Activated T-helper 1 cell treated with anti-CD3 and anti-CD28 coated beads, Interleukin-12 subunit alpha, Interleukin-12 subunit beta, Interleukin-2, Interleukin-4 antibody, amounts not matched to agents 30 ng/mL and 10 ng/mL and 1 ng/mL, durations not matched to agents 14 hours and 24 hours and 36 hours (primary cell): ENCODE measurements at places on chromosomes 3 and 15. TPM values are rescaled to one million over a fixed set of nuclear protein-coding genes. Genes with fewer than 3 reads are reported as not detected.

GRCh38 chr3:9213019-9213634 is 36.3 kb downstream of the SRGAP3 start:
- no peaks in the 10 kb centered on the region for H3K36me3 ChIP-seq
- H3K4me1 ChIP-seq: no peaks in the 10 kb centered on the region
- no peak for DNase-seq
- peaks cover 7% of the 10 kb centered on the region for H3K27me3 ChIP-seq
- no peak overlapping the region for H3K4me3 ChIP-seq

- peaks cover 37% of the 10 kb centered on the region for H3K4me1 ChIP-seq
- H3K36me3 ChIP-seq: no peaks in the 10 kb centered on the region
- H3K27ac ChIP-seq: no peak overlapping the region
- peak; percentile 10 for DNase-seq
Observed at GRCh38 chr3:119582178-119582577, 2.9 kb downstream of the ADPRH start.

DNA sequence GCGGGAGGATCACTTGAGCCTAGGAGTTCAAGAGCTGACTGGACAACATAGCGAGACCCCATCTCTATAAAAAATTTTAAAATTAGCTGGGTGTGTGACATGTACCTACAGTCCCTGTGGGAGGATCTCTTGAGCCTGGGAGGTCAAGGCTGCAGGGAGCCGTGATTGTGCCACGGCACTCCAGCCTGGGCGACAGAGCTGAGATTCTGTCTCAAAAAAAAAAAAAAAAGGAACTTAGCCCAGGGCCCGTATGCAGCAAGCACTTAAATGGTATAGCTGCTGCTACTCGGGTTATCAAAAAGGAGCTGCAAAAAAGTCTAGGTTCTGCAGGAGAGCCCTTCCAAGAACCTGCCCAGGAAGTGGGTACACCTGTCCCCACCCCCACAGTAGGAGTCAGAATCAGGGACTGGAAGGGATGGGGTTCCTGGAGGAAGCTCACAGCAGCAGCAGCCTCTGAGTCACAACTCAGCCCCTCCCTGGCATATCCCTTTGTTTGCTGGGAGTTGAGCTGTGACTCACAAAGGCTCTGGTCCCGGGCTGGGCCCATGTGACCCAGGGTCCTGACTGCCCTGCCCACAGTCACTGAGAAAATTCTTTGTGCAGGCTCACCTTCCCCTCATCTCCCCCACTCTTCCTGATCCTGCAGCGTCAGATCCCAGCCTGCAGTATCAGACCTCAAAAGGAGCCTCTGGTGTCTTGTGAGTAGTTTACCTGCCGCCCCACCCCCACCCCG is at the start of gene SPATA12:
TSS of gene SPATA12 (plus strand) at position 576 of the 733 bp plus-strand sequence. CDS start 13,031 bp downstream, outside the sequence.
- DNase-seq: no peak
- H3K27me3 ChIP-seq: peaks cover 2% of the 10 kb centered on the region
- no peaks in the 10 kb centered on the region for H3K36me3 ChIP-seq
- H3K27ac ChIP-seq: no peak within 1 kb of the TSS
- no peaks in the 10 kb centered on the region for H3K4me1 ChIP-seq
- no peak within 1 kb of the TSS for H3K4me3 ChIP-seq

DNA sequence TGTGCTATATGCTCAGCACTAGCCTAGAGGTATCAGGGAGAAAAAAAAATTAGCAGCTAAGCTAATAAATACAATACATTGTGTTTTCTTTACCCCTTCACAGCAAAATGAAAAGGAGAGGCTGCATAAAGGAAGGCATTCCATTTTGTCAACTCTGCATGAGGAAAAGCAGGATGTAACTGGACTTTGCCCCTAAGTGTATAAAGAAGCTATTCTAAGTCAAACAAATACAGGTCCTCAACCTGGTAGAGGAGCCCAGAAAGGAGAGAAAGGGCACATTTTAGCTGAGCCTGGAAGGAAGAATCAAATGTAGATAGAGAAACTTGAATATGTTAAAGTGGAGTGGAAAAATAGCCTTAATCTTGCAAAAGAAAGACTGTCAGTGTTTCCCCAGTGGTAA is 89.0 kb upstream of the SPRED1 start:
- no peak overlapping the region for H3K27ac ChIP-seq
- no peaks in the 10 kb centered on the region for H3K4me1 ChIP-seq
- no peaks in the 10 kb centered on the region for H3K36me3 ChIP-seq
- H3K4me3 ChIP-seq: no peak overlapping the region
- no peak for DNase-seq
- no peaks in the 10 kb centered on the region for H3K27me3 ChIP-seq

- H3K36me3 ChIP-seq: no peaks in the 10 kb centered on the region
- H3K27me3 ChIP-seq: peaks cover 16% of the 10 kb centered on the region
- no peak overlapping the region for H3K27ac ChIP-seq
- DNase-seq: no peak
- H3K4me3 ChIP-seq: no peak overlapping the region
Observed at GRCh38 chr3:115676336-115676735, 53.0 kb downstream of the GAP43 start.

GRCh38 chr3:126416943-126417342 is 22.2 kb downstream of the CFAP100 start:
- peaks cover 5% of the 10 kb centered on the region for H3K27me3 ChIP-seq
- no peak overlapping the region for H3K27ac ChIP-seq
- no peak for DNase-seq
- no peak overlapping the region for H3K4me3 ChIP-seq
- no peaks in the 10 kb centered on the region for H3K4me1 ChIP-seq

DNA sequence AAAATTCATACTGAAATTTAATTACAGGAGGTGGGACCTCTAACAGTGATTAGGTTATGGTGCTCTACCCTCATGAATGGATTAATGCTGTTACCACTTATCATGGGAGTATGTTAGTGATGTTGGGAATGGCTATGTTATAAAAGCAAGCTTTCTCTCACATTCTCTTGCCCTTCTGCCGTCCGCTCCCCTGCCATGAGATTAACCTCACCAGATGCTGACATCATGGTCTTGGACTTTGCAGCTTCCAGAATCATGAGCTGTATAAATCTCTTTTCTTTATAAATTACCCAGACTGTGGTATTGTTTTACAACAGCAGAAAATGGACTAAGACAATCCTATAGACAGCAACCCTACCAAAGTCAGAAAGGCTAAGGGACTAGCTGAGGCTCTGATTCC is 884.8 kb downstream of the FHIT start:
- H3K27ac ChIP-seq: no peak overlapping the region
- no peaks in the 10 kb centered on the region for H3K27me3 ChIP-seq
- no peak for DNase-seq
- H3K4me3 ChIP-seq: no peak overlapping the region
- H3K4me1 ChIP-seq: peaks cover 27% of the 10 kb centered on the region

DNA sequence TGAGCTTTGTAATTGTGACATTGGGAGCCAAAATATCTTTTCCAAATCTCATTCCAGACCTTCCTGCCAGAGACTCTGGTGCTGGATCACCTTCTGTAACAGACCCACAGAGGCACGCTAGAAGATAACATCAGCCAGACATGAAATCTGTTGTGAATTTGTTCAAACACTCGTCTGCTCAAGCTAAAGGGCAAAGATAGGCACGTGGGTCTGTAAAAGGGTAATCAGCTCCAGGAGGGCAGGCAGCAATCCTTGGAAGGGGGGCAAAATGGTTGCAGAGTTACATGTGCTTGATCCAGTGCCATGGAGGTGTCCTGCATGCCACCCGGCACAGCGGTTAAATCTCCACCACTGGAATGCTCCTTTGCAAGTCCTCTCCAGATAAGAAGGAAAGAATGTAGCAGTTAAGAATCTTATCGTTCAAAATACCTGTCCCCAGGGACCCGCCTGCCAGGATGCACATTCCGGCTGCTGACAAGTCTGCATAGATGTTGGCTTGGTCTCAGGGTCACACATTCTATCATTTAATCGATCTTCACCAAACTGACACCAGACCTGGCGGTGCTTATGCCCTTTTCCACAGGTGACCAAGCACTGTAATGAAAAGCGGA is 74.8 kb downstream of the ADAMTS9 start:
- H3K27me3 ChIP-seq: no peaks in the 10 kb centered on the region
- no peak for DNase-seq
- H3K36me3 ChIP-seq: no peaks in the 10 kb centered on the region
- H3K4me1 ChIP-seq: no peaks in the 10 kb centered on the region
- H3K4me3 ChIP-seq: no peak overlapping the region
- H3K27ac ChIP-seq: no peak overlapping the region

VPS33B gene
- total RNA-seq: 20.8 and 20.9 TPM in 2 replicates

CLDN11 gene
- total RNA-seq: not detected in 2 replicates

SUCNR1 gene
- not detected in 2 replicates for total RNA-seq
